NCI-H1048 (cell line): ENCODE measurements at places on chromosomes 1 and 21.

DNA sequence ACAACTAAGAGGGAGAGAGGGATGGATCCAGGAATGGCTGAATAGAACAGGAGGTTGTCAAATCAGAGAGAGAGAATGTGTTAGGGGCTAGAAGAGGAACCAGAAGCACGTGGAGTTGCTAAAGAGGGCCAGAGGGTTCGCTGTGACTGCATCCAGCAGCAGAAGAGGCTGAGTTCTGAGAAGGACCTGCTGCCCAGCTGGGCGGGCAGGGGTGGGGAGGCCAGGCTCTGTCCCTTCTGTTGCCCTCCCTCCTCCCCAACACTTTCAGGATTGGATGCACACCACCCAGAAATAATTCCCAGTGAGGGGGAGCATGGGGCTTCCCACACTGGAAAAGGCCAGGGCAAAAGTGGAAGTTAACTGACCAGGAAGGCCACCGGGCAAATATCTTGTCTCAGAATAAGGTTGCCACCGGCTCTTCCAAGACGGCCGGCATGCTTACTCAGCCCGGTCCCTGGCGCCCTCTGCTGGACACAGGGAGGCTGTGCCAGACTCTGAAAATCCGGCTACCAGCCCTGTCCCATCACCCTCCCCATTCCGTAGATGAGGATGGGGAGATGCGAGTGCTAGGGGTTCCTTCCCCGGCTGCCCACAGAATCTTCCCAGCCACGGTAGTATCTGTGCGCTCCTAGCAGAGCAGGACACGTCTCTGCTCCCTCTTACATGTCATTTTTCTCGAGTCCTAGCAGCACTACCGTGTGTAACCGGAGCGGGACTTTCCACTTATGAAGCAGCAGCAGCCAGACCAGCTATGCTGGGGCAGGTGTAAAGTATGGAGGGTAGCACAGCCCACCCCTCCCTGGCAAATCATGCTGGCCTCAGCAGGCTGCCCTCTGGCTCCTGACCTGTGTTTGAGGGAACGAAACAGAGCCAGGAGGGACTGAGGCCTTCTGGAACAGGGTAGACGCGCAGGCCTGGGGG, 46.8 kb upstream of the A3GALT2 start:
- peak; percentile 39 for DNase-seq

GRCh38 chr21:45994086-45994661, 12.6 kb downstream of the COL6A1 start:
- DNase-seq = no peak

- DNase-seq = no peak
These were observed 88.9 kb downstream of the TRABD2B start for GRCh38 chr1:47908258-47908657.

GRCh38 chr1:52665006-52665941, 32.3 kb downstream of the SHISAL2A start:
- no peak for DNase-seq

DNA sequence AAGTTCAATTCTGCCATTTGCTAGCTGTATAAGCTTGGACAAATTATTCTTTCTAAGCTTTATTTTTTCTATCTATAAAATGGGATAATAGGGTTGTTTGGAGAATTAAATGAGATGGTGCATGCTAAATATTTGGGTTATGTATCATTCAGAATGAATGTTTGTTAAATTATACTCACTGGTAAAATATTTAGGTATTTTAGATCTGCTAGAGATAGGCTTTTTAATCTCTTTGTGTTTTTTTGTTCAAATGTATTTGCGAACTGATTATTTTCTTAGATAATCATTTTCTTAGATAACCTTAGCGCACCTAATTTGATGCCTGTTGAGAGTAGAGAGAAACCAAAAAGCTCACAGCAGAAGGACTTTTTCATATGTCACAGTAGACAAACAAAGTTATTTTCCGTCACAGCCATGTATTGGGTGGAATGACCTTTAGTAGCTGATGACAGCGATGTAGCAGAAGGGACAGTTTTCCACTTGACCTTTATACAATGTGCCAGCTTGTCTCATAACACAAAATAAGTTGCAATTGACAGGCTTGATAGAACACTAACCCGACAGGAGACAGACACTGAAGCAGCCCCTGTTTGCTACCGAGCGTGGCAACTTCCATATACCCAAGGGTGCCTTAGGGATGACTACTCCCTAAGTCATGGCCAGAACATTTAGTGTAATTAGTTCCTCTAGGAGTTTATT, 93.0 kb downstream of the DISC1 start:
- no peak for DNase-seq

DNA sequence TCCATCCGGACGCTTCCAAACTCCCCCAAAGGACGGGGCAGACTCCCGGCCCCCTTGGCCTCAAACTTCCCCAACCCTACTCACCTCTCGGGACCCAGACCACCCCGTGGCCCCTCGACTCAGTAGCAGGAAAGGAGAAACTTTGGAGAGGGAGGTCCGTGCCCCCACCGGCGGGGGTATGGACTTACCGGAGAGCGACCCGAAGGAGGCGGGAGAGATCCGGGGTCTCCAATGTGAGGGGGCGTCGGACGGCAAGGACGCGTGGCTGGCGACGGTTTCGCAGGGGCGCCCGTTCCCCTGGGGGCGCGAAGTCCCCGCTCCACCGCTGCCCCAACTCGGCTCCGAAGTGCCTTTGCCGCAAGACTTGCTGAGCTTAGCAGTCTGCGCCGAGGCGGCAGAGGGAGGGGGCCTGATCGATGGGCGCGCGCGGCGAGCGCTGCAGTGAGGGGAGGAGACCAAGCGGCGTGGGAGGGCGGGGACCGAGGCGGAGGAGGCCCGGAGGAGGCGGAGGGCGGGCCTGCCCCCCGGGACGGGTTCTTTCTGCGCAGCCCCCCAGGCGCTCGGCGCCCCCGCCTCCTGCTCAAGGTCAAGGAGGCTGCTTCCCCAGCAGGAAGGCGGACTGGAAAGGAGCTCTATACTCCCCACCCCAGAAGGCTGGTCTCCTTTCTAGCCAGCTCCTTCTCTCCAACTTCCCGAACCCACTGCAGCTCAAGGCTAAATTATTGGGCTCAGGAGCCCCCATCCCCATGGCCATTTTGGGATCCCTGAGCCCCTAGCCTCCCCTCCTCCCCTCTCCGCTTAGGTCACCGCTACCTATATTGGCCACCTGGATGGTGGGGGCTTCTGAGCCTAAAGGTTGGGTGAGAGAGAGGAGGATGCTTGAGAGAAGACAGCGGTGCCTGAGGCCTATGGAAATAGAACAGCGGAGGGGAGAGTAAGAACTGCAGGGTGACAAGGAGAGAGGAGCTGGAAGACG, at the start of gene SYT2:
TSS of gene SYT2 (minus strand) at position 385 of the 976 bp plus-strand sequence. CDS start 104,682 bp downstream, outside the sequence.
- DNase-seq = no peak

DNA sequence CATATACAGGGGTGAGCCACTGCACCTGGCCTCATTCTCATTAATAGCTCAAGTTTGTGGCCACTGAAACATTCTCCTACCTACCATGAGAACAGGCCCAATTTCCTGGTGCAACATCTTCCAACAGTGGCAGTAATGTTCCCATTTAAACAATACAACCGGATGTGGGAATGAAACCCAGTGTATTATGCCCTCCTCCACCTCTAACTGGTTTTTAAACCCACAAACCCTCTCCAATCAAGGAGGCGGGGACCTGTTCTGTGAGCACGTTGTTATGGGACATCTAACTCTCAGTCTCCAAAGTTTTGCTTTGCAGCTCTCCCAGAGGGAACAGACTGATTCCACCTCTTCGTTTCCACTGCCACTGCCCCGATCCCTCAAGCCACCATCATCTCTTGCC, 2.6 kb downstream of the CTNNBIP1 start:
- DNase-seq = no peak

DNA sequence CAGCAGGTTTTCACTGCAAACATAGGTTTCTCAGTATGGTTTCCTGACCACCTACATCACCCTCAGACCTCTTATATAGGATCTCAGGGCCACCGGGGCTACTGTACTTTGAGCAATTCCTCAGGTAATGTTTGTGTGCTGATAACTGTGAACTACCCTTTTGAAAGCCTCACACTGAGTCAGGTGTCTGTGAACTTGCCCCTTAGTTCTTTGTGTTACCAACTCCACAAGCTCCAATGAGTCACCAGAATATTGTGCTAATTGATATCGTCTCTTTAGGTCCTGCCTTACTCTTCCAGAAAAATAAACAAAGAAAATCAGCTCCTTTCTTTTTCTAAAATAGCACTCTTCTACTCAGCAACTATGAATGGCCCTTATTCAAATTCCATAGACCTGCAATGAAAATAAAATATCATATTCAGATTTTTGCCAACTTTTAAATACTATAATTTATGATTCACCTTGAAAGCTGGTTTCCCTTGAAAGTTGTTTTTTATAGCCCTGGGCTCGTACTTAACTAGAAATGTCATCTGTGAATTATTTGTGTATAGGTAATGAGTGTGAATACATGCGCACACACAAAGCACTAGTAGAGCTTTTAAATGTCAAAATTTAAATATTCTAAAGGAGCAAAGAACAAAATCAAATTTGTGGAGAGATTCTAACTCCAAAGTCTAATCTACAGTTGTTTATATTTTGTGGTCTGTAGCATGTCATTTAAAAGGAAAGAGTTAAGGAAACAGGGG, 88.1 kb upstream of the WARS2 start:
- DNase-seq = peak; percentile 44

GRCh38 chr1:247077213-247077612, 1.4 kb downstream of the ZNF670 start:
- no peak for DNase-seq

DNA sequence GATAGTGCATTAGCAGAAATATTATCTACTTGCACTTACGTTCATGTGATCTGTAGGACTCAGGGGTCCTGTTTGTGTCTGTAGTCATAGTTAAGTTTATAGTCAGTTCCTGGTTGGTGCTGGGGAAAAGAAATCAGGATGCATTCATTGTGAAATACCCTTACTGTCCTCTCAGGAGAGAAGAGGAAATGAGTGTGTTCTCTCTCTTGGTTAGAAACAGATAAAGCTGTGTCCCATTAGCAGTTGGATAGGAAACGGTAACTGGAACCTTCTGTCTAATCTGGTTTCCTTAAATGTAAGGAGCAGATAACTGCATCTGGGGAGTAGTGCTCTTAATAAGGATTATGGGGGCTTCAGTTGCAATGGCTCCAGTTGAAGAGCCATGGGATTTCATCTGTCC, 8.9 kb downstream of the SDCCAG8 start:
- DNase-seq = no peak

GRCh38 chr1:213162338-213162737, 111.3 kb downstream of the RPS6KC1 start:
- no peak for DNase-seq

- DNase-seq = no peak
These were observed 26.7 kb downstream of the BTG3 start for GRCh38 chr21:17585875-17586450.

- no peak for DNase-seq
These were observed 1.1 kb upstream of the ST6GALNAC3 start for GRCh38 chr1:76073481-76073880.

GRCh38 chr1:229538945-229539344, 19.6 kb downstream of the ABCB10 start:
- no peak for DNase-seq

- DNase-seq = no peak
These were observed 45.8 kb upstream of the HMGB4 start for GRCh38 chr1:33818071-33818470.

DNA sequence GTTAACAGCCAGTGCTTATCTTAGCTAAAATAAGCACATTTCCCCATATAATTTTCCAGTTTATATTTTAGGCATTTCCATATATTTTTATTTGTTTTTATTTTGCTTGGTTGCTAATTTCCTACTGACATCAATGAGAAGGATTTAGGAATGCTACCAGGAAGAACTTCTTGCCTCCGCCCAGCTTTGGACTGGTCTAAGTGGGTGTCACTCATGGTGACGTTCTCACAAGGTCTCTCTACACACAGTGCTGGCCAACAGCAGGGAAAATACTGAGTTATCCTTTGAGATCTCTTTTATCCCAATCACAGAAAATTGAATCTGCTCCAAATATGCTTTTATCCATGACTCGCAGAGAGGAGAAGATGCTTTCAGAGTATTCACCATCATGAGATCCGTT, 13.2 kb downstream of the MX1 start:
- DNase-seq = no peak

DNA sequence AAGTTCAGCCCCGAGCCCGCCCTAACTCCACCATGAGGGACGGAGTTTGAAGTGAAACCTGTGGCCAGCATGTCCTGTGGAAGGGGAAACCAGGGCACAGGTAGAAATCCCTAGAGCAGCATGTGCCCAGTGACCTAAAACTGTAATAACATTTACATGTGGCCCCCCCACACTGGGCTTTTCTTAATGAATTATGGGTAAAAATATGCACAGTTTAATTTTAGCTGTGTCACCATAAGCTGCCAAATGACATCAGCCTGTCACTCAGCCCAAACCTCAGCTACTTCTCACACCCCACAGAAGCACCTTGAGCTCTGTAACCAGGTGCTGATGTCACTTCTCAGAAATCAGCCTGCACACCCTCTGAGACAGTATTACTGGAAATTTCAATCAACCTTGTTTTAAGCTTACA, 50.0 kb upstream of the SLC19A1 start:
- DNase-seq = no peak

GRCh38 chr1:21936366-21937031, 611 bp downstream of the HSPG2 start:
- DNase-seq = no peak

GRCh38 chr1:173062150-173062938, 11.6 kb upstream of the TNFSF18 start:
- DNase-seq = no peak

- peak; percentile 86 for DNase-seq
These were observed 68.7 kb downstream of the TEX35 start for GRCh38 chr1:178581351-178582303.

DNA sequence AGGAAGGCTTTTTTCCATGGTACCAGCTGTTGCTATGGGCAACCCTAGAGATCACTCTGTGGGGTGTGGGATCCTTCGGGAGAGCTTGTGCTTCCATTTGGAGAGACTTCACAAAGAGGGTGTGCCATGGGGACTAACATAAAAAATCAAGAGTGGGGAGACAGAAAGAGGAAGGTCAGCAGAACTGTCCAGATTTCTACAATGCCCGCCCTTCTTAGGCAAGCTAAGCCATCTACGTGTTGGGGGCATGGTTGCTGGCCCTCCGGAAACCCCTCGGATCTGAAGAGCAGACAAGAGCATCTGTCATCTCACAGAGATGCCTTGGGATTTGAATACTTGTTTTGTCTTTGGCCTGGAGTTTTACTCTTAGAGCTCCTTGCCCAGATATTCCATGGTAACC, 83.9 kb upstream of the ZNF648 start:
- no peak for DNase-seq

DNA sequence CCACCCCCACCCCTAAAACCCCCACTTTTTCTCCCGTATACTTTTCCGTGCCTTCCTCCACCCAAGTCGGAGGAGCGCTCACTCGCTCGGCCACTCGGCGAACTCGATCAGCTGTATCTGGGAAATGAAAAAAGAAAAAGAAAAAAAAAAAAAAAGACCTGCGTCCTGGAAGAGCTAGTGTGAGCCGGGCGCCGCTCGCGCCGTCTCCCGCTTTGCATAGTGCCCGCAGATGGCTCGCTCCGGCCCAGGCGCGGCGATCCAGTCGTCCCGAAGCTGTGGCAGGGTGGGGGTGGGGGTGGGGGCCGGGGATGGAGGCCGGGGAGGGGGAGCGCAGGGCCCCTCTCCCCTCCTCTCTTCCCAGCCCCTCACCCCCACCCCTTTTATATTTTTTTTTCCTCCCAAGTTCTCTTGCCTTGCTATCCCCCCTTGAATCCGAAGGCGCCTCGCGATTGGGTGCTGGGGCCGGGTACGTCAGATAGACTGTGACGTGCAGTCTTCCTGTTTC, 299 bp upstream of the PROX1 start:
- peak; percentile 77 for DNase-seq
